ENCODE measurements at places on chromosomes 16 and 17.
A peak's percentile ranks its signal among the peaks of the same experiment; 100 is the strongest.

DNA sequence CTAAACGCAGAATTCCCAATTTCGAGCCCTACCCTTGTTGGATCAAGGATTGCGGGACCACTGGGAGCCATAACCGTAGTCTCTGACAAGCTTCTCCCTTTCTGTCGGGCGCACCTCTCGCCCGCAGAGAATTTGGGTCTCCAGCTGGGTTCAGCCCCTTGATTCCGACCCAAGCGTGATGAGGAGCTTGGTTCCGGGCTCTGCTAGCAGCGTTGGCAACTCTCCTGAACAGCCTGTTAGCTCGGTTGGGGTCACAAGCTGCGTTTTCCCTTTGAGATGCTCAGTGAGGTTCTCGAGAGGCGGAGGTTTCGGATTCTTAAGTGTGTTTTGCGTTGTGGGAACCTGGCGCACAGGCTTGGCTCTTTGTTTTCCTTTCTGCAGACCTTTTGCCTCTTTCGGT, 655 bp downstream of the ATXN1L start:
- peak; percentile 31 for DNase-seq

GRCh38 chr17:77909816-77910215, 48.7 kb upstream of the TNRC6C start:
- no peak for DNase-seq

GRCh38 chr17:74842146-74842598, 17.5 kb downstream of the GRIN2C start:
- no peak for DNase-seq

GRCh38 chr17:4476017-4476416, 22.7 kb upstream of the SPNS2 start:
- no peak for DNase-seq

DNA sequence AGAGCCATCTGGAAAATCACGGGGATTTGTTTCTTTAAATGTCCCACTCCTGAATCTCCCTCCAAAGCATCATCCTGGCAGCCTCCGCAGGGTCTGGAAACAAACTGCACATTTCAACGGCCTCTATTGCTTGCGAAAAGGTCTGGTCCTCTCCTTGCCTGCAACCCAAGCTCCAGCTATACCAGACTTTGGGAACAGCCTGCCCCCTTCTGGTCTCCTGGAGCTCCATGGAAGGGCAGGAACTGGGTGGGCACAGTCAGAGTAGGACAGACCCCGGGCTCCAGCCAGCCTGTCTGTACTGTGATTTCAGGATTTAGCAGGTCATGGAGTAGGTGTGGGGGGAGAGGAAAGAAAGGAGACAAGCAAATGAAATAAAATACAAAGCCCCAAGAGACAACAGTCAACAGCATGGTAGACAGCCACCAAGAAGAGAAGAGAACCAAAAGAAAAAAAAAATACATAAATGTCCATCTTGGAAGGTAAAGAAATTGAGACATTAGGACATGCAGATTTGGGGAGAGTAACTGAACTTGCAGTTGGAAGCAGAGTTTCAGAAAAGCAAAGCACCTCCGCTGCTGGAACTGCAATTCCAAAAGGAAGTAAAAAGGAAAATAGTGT, 2.7 kb downstream of the XYLT1 start:
- DNase-seq = peak; percentile 52

- no peak for DNase-seq
Observed at GRCh38 chr16:50086176-50086575, 20.4 kb downstream of the HEATR3 start.

DNA sequence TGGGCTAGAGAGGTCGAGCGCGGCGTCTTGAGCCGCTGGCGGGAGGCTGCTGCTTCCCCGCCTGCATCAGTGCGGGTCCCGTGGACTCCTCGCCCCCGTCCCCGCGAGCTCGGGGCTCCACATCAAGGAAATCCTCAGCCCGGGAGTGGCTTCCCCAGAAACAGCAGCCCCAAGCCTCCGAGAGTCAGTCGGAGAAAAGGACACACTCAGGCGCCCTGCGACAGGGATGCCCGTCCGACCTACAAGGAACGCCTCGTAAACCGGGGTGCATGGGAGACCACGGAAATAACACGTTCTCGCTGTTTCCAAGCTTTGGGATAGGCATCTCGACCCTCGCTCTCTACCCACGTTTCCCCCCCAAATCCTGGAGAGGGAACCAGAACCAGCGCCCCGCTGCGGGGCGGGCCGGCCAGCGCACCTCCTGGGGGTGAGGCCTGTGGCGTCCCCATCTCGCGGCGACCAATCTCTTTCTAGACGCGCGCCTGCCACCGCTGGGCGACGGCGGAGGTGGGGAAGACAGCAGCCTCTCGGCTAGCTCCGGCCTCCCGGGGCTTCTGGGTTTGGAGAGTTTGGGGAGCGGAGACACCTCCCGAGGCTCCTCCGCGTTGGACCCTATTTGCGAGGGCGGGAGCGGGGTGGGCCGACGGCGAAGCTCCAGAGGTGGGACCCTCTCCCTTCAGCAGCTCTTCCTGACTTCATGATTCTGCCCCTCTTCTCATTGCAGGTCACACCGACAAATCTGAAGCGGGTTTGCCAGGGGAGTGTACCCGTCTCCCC, 759 bp upstream of the TP53I13 start:
- peak; percentile 86 for DNase-seq

DNA sequence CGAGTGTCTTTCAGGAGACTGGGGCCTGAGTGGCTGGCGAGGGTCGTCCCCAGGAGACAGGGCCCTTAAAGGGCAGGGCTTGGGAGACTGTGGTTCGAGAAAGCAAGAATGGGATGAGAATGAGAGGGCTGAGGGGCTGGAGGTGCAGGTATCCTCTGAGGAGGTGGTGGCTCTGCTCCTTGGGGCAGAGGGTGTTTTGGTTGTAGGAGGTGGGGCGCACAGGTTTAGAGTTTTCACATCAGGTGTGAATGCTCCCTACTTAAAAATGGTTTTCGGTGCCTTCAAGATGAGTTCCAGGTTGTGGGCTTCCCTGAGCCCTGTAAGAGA, 430 bp downstream of the BCAS3 start:
- no peak for DNase-seq

- no peak for DNase-seq
Observed at GRCh38 chr17:6710317-6710716, 2.9 kb downstream of the SLC13A5 start.

DNA sequence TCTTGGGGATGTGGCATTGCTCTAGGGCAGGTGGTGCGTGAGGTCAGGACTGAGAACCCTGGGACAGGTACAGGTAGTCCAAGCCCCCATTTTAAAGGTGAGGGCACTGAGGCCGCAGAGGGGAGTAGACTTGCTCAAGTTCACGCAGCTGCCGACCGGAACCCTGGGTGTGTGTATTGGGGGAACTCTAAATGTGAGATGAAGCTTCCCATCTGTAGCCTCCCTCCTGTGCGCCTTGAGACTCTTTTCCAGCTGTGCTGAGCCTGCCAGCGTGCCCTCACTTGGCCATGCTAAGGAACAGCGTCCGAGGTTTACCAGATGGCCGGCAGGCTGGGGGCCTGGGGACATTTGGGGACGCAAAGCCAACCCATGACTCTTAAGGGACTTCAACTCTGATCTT, 79.0 kb upstream of the CDC42EP4 start:
- DNase-seq = no peak

DNA sequence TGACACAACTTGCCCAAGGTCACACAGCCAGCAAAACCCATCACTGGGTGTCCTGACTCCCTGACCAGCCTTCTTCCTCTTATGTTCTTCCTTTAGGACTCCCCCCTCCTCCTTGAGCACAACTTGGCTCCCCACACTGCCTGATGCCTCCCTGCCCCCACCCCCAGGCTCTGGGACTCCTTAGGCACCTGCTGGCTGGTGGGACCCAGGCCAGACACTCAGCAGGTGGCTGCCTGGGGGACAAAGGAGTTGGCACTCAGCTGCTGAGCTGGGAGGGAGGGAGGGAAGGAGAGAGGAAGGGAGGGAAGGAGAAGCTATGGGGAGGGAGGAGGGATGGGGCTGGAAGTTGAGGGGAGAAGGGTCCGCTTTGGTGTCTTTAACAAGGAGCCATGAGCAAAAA, 8.0 kb downstream of the SEZ6 start:
- no peak for DNase-seq

GRCh38 chr17:48748718-48749566, 20.4 kb upstream of the HOXB13 start:
- no peak for DNase-seq

DNA sequence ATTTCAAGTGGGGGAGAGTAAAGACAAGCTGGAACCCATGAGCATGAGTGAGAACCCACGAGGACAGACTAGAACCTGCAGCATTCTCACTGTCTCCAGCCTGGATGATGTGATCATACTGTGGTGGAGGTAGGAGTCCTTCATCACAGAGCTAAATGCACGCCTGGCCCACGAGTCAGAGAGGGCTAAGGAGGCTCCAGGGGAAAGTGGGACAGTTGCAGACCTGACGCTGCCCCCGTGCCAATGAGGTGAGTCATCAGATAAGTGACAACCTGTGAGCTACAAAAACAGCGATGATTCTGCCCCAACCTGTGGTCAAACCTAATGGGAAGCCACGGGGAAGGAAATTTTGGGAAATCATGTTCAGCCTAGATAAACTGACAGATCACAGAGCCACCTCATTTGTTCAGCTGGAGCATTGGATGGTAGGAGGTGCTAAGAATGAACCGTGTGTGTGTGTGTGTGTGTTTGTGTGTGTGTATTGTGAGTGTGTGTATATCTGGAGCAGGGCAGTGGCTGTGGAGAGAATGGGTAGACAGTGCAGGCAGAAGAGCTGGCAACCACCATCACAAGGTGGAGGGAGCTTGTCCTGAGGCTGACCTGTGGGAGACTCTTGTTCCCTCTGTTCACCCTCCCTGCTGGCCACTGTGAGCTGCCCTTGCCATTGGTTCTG, 131.8 kb downstream of the UTP18 start:
- no peak for DNase-seq

- DNase-seq = peak; percentile 60
Observed at GRCh38 chr17:8857919-8858318, 9.6 kb downstream of the PIK3R6 start.

DNA sequence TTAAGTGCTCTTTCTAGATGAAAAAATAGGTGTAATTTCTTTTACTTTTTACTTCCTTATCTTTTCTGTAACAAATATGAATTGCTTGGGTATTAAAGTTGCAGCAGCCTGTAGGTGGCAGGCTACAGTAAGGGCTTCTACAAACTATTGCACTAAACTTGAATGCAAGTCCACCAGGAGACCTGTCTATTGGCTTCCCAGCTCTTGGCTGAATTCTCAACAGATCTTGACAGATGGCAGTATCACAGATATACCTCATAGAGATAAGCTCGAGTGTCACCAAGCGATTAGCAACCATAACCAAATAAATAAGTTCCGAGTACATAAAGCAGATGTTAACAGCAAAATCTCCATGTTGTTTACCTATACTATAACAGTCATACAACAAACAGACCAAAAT, 5.9 kb downstream of the BBS2 start:
- peak; percentile 54 for DNase-seq

GRCh38 chr16:31869511-31870201, 4.0 kb upstream of the ZNF267 start:
- DNase-seq = peak; percentile 85

GRCh38 chr17:3935825-3936355, 19.6 kb upstream of the P2RX1 start:
- no peak for DNase-seq

DNA sequence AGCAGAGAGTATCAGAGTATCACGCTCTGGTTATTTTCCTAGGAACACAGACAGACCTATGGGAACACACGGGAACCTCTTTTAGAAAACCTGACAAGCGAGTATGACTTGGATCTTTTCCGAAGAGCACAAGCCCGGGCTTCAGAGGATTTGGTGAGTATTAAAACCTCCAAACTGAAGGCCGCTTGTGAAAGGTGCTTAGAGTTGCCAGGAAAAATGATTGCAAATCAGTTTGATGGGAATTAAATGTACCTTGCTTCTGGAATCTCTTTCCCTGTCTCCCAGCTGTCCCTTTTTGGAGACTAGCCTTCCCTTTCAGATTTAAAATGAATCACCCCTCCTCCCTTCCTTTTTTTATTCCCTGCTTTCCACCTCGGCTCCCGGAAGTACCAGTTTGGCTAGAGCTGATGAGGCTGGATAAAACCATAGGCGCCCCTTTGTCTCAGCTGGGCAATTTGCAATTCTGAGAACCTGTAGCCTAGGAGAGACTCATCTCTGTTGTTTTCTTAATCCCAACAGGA, 27.3 kb downstream of the KAT7 start:
- no peak for DNase-seq

Measured in activated CD4-positive, alpha-beta memory T cell treated with anti-CD3 and anti-CD28 coated beads, Interleukin-2, amount 10 ng/mL, durations not matched to agents 7 days and 5 days (primary cell).